ENCODE measurements at places on chromosomes 1 and 21.

DNA sequence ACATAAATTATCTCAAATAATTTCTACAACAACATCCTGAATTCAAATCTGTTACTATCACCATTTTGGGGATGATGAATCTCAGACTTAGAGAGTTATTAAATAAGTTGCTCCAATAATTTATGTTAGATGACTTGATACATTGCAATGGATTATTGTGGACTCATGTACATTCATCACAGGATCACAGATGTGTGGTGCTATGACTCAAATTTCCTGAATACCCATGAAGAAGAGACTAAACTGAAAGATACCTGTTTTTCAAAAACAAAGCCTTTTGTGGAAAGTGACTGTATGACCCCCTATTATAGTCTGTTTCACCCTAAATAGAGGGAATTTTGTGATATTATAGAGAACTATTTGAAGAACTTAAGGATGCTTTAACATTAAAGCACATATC lies 315.0 kb downstream of the PLA2G4A start:
- no peak for DNase-seq

GRCh38 chr1:23451441-23451840 lies 26.9 kb upstream of the TCEA3 start:
- no peak for DNase-seq

DNA sequence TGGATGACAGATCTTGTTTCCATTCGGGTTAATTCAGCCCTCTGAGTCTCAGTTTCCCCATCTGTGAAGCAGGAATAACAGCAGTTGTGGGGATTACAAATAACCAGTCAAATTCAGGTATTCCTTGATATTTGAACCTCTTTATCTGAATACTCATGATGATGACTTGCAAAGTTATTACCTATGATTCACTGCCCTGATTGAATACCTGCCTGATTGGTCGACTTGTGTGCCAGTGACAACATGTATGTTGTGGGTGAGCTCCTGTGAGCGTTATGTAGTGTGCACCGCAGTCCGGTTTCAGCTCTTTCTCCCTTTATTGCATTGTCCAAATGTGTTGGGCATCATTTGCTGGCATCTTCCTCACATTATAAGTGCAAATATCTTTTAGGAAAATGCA lies 9.5 kb upstream of the TMEM61 start:
- no peak for DNase-seq

DNA sequence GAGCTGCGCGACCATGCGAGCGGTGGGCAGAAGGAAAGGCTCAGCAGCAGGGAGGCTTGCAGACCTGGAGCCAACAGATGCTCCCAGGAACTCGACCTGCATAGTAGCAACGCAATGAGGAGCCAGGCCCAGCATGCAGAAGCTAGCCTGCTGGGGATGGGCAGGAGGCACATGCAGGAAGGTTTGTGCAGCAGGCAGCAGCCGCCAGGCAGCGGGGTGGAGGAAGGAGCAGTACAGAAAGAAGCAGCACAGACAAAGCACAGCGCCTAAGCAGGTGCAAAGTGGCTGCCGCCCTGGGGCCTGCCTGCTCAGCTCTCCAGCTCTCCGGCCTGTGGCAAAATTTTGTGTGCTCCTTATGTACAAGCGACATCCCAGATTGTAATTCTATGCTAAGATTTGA lies 213.5 kb upstream of the MAP1LC3C start:
- DNase-seq, result no peak

GRCh38 chr1:8477166-8477982 lies 159.5 kb downstream of the SLC45A1 start:
- DNase-seq, result no peak

GRCh38 chr1:109371341-109371739 lies 26.4 kb downstream of the SORT1 start:
- no peak for DNase-seq

DNA sequence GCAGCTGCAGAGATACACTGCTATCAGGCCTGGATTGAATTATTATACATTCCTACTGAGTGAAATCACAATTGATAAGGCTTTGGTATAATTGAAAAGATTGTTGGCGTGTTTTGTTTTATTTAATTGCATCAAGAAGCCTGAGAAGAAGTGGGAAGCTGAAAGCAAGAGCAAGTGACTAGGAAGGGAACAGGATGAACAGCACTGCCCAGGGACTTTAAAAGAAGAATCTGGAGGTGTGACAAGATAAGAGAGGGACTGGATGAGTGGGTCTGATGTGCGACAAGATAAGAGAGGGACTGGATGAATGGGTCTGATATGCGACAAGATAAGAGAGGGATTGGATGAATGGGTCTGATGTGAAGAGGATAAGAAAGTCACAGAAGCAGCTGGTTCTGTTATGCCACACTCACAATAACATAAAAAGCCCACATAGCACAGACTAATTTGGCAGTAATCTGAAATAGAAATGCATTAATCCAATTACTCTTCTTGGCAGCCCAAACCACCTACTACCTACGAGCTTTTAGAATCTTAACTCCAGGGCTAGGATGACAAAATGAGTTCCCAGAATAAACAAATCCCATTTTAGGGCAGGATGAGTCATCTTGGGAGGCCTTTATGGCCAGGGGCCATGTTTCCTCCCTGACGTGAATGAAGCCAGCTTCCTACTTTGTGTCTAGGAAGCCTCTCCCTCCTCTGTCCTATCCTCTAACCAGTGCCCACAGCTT lies 129.7 kb downstream of the DUSP10 start:
- DNase-seq, result peak; percentile 77

DNA sequence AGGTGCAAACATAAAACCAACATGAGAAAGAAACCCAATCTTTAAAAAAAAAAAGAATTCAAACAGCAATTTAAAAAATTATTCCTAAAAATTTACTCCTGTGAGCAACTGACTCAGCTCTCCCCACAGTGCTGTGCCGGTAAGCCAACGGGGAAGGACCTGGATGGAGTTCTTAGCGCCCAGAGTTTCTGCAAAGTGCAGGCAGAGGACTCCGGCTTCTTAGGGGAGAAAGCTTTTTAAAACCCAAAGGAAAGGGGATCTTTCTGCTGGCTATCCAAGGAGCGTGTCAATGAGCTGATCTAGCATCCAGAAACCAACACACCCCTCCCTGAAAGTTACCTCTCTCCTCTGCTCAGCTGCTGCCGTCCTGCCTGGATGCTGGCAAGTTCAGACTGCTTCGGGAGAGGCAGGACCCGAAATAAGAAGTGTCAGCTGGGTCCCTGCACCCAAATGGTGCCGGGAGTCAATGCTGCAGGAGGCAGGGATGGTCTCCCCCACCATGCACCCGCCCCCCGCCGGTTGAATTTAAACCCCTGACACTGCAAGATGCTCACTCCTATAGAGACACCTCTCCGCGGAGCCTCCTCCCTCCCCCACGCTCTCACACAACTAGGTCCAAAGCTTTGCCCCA lies 32.2 kb upstream of the H6PD start:
- no peak for DNase-seq

- DNase-seq, result no peak
Observed at GRCh38 chr21:28867401-28867800, 125.3 kb downstream of the LTN1 start.

GRCh38 chr1:246246430-246246829 lies 260.6 kb downstream of the SMYD3 start:
- DNase-seq, result no peak

Data from right atrium auricular region (tissue), 2 donors.